Immature natural killer cell (primary cell): ENCODE measurements at places on chromosomes 1 and 21.

- no peak for DNase-seq
These were observed 414.0 kb downstream of the PRDM2 start for GRCh38 chr1:14113841-14114567.

DNA sequence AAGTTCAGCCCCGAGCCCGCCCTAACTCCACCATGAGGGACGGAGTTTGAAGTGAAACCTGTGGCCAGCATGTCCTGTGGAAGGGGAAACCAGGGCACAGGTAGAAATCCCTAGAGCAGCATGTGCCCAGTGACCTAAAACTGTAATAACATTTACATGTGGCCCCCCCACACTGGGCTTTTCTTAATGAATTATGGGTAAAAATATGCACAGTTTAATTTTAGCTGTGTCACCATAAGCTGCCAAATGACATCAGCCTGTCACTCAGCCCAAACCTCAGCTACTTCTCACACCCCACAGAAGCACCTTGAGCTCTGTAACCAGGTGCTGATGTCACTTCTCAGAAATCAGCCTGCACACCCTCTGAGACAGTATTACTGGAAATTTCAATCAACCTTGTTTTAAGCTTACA is 50.0 kb upstream of the SLC19A1 start:
- peak; percentile 15 for DNase-seq

DNA sequence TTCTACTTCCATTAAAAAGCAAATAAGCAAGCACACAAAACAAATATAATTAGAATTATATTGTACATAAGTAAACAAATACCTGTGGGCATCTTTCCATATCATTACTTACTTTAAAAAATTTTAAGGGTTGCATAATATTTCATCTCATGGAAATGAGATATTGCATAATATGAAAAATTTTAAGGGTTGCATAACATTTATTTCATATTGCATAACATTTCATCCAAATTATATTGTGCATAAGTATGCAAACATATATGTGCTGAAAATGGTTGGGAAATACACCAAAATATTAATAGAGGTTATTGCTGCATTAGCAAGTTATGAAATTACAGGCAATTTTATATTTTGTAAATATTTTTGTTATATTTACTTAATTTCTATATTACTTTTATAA is 213.7 kb downstream of the KCNH1 start:
- no peak for DNase-seq

GRCh38 chr21:39538453-39539042 is 74.2 kb upstream of the B3GALT5 start:
- no peak for DNase-seq

DNA sequence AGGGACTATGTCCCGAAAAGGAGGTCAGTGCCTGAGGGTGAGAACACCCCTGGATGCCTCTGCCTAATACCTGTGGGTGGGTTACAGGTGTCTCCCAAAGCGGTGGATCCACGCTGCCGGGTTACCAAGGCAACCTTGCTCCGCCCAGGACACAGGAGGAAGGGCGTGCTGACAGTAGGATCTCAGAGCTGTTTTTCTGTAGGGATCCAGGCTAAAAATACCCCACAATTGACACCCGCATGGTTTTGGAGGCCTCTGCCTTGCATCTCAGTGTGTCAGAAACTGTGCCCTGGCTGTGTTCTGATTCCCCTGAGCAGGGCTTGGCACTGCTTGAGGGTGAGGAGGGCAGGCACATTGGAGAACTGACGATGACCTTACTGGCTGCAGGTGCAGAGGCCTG is 118.0 kb downstream of the IER5 start:
- DNase-seq, result no peak

- peak; percentile 71 for DNase-seq
These were observed 66.7 kb downstream of the RPAP2 start for GRCh38 chr1:92365378-92366039.

DNA sequence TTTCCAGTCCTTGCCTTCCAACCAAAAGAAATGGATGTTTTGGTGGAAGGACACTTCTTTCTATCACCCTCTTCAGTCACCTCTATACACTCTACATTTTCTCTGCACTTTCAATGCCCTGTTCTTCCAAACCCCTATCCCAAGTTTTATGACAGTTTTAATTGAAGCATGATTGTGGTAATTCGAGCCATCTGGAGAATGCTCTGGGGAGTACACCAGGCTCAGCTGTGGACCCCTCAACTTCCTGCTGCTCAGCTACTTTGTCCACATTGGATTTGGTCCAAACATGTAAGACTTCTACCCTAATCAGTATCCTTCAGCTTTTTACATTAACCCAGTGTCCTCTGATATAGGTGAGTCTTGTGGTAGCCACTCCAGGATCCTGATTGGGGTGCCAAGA is 129.6 kb downstream of the SYT2 start:
- DNase-seq, result no peak

- peak; percentile 42 for DNase-seq
These were observed 28.2 kb downstream of the TCEANC2 start for GRCh38 chr1:54081306-54082270.
